Suppressor macrophage (primary cell): ENCODE measurements at places on chromosomes 2 and 18.
A peak's percentile ranks its signal among the peaks of the same experiment; 100 is the strongest.

DNA sequence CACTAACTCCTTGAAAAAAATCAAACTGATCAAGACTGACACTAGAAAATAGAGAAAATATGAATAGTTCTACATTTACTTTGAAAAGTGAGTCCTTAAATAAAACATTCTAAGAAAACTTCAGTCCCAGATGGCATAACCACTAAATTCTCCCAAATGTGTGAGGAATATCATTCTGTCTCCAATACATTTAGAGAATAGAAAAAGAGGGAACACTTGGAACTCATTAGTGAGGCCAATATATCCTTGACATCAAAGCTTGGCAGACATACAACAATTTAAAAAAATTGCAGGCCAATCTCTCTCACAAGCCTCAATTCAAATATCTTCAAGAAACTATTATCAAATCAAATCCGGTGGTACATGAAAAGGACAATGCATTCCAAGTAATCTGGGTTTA is 79.3 kb upstream of the TMEM247 start:
- no peak for DNase-seq

GRCh38 chr2:129821445-129821844 is 158.0 kb upstream of the RAB6C start:
- no peak for DNase-seq

GRCh38 chr2:170201734-170202393 is 23.9 kb downstream of the MYO3B start:
- DNase-seq: no peak

DNA sequence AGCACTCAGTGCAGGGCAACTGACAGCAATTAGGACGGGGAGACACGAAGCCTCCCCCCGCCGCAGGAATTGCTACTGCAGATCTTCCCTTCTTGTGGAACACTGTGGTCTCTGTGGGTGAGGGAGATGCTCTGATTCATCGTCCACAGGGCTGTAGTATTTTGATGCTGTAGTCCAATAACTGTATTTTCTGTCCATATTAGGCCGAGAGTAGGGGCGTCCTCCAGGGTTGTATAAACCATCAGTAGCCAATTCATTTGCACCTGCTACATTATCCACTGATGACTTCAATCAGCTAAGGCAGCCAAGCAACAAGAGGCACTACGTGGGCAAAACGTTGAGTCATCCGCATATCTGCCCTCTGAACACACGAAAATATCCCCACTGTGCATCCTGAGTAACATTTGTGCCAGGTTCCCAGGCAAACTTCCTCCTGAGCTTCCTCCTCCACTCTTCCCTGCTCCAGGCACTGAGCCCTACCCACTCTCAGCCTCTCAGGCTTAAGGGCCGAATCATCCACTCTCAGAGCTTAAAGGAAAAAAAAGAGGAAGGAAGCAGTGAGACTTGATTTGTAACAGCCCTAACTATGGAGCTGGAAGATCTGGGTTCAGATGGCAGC is 62.1 kb downstream of the LBH start:
- DNase-seq: peak; percentile 79

DNA sequence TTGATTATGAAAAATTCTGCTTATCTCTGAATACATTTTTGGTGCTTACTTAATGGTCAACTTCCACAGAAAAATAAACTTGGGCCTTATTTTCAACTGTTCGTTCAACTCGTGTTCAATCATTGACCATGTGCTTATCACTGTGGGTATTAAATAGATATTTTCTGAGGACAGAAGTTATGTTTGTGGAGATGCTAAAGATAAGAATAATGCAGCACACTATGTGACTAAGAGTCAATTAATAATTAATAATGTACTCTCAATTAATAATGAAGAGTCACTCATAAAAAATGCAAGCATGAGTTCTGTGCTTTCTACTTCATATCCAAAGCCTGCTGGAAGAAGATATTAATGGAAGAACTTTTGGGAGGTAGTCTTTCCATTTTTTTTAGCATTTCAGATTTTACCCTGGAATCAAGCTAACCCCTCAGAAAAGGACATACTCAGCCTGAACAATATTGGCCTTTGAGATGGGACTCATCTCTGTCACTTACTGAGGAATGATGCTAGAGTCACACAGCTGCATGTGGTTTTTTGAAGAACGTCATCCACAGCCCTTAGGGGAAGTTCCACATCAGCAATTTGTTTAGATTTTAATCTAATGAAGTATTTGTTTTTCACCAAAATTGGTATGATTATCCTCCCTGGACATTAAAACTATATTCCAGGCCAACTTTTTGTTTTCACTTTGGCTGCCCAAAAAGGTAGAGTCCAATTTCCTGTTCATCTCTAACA is 191.9 kb upstream of the CRIM1 start:
- peak; percentile 34 for DNase-seq

DNA sequence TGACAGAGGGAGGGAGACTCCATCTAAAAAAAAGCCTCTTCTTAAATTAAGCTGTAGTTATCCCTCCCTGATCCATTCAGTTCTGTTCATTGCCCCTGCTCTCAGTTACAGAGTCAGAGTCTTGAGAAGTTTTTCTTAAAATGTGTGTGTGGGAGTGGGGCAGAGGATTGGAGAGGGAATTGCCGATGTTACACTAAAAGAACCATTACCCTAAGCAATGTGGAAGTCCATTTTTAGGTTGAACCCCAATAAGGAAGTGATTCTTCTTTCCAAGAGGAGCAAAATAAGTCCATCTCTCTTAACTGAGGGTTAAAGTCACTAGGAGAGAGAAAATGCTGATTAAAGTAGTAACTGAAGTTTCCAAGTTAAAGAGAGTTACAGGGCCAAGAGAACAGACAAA is 21.2 kb upstream of the THOC1 start:
- peak; percentile 78 for DNase-seq

DNA sequence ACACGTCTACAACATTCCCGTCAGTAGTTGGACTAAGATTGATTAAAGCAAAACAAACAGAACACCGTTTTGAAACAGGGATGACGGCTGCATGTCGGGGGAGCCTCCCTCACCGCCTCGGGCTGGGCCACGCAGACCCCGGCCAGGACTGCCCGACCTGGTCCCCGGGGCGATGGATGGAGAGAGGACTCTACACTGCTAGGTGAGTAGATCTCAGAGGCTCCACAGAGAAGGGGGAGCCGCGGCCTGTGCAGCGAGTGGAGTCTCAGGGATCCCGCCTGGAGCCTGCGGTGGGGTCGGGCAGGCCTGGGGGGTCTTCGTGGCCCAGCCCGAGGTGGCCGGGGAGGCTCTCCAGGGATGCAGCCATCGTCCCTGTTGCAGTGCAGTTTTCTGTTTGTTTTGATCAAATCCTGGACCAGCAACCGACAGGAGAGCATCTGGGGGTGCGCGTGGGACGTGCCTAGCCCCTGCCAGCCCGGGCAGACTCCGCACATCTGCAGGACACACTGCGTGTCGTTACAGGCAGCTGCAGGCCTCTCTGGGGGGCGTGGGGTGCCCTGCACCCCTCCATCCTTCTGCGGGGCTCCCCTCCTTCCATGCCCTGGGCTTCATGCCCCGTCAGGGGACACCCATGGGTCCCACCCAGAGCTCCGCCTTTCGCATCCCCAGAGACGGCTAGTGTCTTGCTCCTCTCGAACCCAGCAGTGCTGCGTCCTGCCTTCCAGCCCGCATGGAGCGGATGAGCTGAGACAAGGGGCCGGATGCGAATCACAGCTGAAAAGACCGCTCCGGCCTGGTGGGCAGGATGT is 143.6 kb downstream of the RTP5 start:
- no peak for DNase-seq

GRCh38 chr2:88187038-88187676 is 17.0 kb downstream of the THNSL2 start:
- DNase-seq: peak; percentile 62

DNA sequence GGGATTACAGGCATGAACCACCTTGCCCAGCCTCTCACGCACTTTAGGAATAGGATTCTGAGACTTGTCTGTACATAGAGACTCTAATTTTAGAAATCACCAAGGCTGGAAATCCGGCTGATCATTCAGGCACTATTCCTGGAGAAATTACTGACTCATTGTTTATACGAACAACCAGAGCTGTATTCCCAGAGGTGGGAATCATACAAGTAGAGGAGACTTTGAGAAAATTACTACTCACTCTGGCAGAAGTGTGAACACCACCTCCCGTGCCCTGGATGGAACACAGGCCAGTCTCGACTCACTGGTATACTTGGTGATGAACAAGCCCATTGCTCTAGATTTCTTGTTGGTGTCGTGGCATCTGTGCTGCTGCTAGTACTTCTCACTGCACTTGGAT is 5.8 kb upstream of the ADNP2 start:
- DNase-seq: no peak

- DNase-seq: no peak
These were observed 135.2 kb downstream of the RDH14 start for GRCh38 chr2:18425210-18425703.

DNA sequence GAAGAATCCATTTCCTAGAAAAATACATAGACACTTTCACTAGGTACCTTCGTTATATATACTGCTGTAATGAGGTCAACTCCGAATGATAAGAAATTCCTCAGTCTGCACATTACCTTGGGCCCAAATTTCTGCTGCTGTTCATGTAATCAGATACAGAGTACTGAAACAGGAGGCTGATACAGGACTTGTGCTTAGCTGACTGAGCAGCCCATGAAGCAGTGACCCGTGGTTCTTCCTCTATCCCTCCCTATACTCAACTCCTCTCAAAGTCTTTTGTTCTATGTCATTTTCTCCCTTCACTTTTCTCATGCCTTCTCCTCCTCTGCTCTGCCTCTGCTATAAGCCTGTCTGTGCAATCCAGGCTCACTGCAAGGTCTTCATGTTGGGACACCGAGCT is 57.5 kb upstream of the ST8SIA5 start:
- DNase-seq: no peak

DNA sequence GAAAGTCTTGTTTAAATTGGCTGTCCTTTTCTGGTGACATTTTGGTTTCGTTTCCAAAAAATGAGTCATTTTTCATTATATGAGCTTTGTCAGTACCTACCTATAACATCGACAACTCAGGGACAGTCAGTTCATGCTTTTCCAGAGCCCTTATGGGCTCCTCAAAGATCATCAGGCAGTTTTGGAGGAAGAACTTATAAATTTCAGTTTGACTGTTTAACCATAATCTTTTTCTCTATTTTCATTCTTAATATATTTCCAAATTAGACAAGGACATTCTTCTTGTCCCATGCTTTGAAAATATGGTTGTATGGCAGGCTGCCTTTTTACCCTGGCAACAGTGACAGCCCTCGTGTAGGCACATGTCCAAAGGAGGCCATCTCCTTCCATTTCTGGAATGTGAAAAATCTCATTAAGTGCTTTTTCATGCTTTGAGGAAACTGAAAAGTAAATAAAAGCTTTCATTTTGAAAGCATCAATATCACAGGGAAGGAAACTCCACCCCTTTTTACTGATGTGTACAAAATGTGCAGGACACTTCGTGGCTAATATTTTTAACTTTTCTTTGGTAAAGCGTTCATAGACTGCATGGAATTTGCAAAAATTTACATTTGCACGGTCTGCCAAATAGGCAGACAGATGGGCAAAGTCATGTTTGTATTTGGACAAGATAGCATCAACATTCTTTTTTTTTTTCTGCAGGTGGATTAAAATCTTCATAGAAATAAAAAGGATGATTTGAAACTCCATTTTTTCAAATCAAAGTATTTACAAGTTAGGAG is 7.2 kb upstream of the PROC start:
- DNase-seq: peak; percentile 43

DNA sequence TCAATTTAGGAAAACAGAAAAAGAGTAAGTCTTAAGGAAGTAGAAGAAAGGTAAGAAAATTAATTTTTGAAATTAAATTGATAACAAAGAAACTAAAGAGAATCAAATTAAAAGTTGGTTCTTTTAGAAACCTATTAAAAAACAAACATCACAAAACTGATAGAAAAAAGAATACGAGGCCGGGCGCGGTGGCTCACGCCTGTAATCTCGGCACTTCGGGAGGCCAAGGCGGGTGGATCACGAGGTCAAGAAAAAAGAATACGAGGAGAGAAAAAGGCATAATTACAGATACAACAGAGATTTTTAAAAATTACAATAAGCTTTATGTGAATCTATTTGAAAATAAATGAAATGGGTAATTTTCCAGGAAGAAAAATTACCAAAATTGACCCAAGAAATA is 11.8 kb downstream of the PREPL start:
- no peak for DNase-seq

- DNase-seq: no peak
These were observed 142.0 kb upstream of the GAREM1 start for GRCh38 chr18:32612651-32613050.

DNA sequence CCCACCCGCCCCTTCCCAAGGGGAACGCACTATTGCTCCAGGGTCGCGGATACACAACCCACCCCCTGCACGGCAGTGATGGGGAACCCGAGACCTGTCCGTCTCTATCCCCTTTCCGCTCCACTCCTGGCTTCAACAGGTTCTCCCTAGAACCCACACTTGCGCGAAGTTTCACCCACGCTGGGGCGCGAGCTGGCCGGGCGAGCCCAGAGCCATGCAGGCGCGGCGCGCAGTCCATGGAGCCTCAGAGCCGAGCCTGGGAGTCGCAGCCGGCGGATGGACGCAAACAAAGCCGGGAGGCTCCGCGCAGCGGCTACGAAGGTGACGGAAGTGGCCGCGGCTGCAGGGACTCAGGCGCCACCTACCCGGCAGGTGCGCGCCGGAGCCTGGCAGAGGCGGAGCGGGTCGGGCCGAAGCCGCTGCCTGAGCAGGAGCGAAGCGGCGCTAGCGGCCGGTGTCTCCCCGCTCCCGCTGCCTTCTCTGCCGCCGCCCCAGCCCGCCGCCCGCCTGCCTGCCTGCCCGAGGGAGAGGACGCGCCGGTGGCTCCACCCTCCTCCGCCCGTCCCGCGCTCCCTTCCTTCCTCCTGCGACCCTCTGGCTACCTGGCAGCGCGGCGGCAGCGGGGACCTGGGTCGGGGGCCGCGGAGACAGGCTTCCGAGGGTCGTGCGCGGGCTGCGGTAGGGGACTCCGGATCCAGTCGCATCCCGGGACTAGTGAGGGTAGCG is 14.0 kb downstream of the ALPG start:
- DNase-seq: no peak

DNA sequence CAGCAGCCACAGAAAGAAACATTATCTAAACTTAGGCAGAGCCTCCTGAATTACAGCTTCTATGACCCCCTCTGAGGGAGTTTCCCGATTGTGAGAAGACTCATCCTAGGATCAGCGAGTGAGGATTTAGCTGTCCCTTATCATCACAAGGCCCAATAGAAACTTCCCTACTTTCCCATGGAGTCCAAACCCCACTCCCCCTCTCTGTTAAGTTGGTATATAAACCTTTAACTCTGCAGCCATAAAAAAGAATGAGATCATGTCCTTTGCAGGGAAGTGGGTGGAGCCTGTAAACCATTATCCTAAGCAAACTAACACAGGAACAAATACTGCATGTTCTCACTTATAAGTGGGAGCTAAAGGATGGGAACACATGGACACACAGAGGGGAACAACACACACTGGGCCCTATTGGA is 78.8 kb downstream of the MYL12B start:
- peak; percentile 6 for DNase-seq

- DNase-seq: no peak
These were observed 19.0 kb downstream of the ACVR2A start for GRCh38 chr2:147863835-147864234.
